Activated CD8-positive, alpha-beta T cell treated with anti-CD3 and anti-CD28 coated beads, Interleukin-2, amount 10 ng/mL, durations not matched to agents 7 days and 5 days (primary cell): ENCODE measurements at places on chromosomes 3 and 15.

GRCh38 chr3:55906896-55907295 lies 419.8 kb upstream of the WNT5A start:
- no peak for DNase-seq
- no peak overlapping the region for H3K4me3 ChIP-seq
- H3K27ac ChIP-seq = no peak overlapping the region
- H3K27me3 ChIP-seq = no peaks in the 10 kb centered on the region
- no peaks in the 10 kb centered on the region for H3K36me3 ChIP-seq

DNA sequence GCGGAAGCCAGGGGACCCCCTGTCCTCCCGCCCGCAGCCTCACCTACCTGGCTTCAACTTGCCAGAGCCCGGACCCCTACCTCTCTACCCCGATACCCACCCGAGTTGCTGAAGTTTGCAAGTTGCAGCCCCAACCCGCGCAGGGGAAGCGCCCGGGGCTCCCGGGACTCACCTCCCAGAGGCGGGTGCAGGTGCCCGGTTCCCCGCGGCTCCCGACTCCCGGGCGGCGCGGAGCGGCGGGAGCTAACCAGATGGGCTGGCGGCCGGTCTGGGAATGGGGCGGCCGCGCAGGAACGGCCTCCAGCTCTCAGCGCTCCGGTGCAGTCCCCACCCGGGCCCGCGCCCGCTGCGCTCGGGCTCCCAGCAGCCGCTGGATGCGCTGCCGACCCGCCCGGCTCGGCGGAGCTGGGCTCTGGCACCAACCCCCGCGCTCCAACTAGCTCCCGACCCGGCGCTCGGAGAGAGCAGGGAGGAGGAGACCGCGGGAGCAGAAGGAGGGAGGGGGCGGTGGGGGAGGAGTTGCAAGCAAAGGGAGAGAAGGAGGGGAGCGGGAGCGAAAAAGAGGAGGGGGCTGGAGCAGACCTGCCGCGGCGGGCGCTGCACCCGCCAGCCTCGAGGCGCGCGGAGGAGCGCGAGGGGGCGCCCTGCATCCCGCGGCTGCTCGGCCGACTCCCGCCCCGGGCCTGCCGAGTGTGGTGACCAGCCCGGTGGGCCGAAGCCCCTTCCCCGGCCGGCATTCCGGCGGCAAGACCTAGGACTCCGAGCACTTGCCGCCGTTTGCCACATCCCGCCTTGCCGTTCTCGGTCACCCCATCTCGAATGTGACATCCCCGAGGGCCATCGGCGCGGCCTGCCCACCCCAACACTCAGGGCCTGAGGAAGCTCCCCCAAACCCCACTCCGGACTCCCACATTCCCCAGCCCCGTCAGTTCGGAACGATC lies at the start of gene SEMA5B:
Gene SEMA5B (minus strand): TSS at position 472 of the 941 bp plus-strand sequence. CDS start 66,500 bp downstream, outside the sequence.
- peaks cover 16% of the 10 kb centered on the region for H3K4me1 ChIP-seq
- H3K27me3 ChIP-seq = peaks cover 65% of the 10 kb centered on the region
- no peak for DNase-seq
- peak within 1 kb of the TSS; percentile 66 for H3K4me3 ChIP-seq
- H3K36me3 ChIP-seq = peaks cover 2% of the 10 kb centered on the region

- H3K27ac ChIP-seq = no peak overlapping the region
- no peaks in the 10 kb centered on the region for H3K4me1 ChIP-seq
- peaks cover 29% of the 10 kb centered on the region for H3K36me3 ChIP-seq
- DNase-seq = no peak
Measured at GRCh38 chr3:188491276-188491687, 337.3 kb downstream of the LPP start.

GRCh38 chr3:187909866-187910265 lies 164.6 kb upstream of the BCL6 start:
- H3K36me3 ChIP-seq = peaks cover 2% of the 10 kb centered on the region
- H3K27ac ChIP-seq = no peak overlapping the region
- peaks cover 38% of the 10 kb centered on the region for H3K4me1 ChIP-seq
- no peak overlapping the region for H3K4me3 ChIP-seq

- no peaks in the 10 kb centered on the region for H3K4me1 ChIP-seq
- H3K4me3 ChIP-seq = no peak overlapping the region
- no peak overlapping the region for H3K27ac ChIP-seq
- DNase-seq = no peak
Measured at GRCh38 chr3:66673293-66673692, 172.5 kb upstream of the LRIG1 start.

- H3K36me3 ChIP-seq = no peaks in the 10 kb centered on the region
- no peak overlapping the region for H3K4me3 ChIP-seq
- no peak for DNase-seq
Measured at GRCh38 chr15:99070208-99070607, 34.7 kb upstream of the SYNM start.

DNA sequence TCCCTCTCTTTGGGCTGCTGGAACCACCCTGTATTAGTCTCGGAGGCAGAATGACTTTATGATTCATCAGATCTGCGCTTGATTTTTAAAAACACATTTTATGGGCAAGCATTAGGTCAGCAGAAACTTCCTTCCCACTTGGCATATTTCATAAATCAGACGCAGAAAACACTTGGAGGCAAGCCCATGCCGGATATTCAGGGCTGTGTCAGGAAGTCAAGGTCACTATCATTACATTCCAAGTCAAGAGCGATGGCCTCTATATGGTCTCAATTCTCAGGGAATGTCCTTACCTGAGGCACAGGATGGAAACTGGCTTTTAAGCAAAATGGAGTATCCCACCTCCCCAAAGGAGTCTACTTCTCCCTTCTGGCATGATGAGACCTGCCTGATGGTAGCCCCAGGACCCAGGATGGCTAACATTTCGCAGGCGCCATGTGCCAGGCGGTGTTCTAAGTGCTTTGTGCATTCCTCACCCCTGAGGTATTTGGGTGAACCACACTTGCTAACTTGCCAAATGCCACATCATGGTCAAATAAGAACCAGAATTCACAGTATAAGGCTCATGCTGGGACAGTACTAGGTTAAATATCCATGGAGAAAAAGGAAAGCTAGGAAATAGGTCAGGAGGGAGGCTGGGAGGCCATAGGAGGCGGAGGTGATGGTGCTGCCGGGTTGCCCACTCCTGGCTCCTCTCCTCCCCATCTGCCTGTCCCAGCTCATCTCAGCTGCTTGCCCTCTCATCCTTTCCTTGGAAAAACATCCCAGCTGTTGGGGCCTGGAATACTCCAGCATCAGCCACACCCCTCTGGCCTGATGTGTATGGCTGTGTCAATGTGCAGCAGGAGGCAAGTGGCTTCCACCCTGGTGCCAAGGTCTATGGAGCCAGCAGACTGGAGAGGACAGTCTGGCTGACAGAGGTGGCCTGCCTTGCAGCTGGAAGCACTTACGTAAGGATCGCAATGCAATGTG lies 18.8 kb downstream of the BCL2L10 start:
- no peaks in the 10 kb centered on the region for H3K4me1 ChIP-seq
- no peak for DNase-seq
- peaks cover 4% of the 10 kb centered on the region for H3K36me3 ChIP-seq
- no peak overlapping the region for H3K27ac ChIP-seq
- H3K4me3 ChIP-seq = no peak overlapping the region
- H3K27me3 ChIP-seq = peaks cover 17% of the 10 kb centered on the region

GRCh38 chr3:119643528-119643927 lies 16.9 kb downstream of the POPDC2 start:
- peaks cover 18% of the 10 kb centered on the region for H3K4me1 ChIP-seq
- no peak overlapping the region for H3K4me3 ChIP-seq
- H3K27me3 ChIP-seq = no peaks in the 10 kb centered on the region
- DNase-seq = no peak
- H3K36me3 ChIP-seq = peaks cover 31% of the 10 kb centered on the region
- H3K27ac ChIP-seq = no peak overlapping the region

GRCh38 chr3:22122567-22122966 lies 371.6 kb upstream of the ZNF385D start:
- no peaks in the 10 kb centered on the region for H3K36me3 ChIP-seq
- H3K4me1 ChIP-seq = no peaks in the 10 kb centered on the region
- no peak overlapping the region for H3K27ac ChIP-seq
- no peaks in the 10 kb centered on the region for H3K27me3 ChIP-seq

DNA sequence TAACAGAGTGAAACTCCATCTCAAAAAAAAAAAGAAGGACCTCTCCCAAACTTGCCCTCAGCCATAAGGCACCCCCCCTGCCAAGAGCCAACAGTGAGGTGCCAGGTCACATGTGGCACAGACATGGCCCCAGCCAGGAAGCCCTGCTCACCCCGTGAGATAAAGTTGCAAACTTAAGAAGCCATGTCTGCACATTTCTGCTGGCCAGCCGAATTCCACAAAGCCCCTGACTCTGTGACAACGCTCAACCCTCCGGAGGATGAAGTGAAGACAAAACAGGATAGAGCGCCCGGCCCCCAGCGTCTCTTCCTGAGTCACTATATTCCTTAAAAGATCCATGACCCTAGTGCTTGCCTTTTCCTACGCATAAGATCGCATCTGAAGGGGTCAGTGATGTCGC lies 188.1 kb downstream of the XXYLT1 start:
- peaks cover 13% of the 10 kb centered on the region for H3K4me1 ChIP-seq
- DNase-seq = no peak

- peaks cover 10% of the 10 kb centered on the region for H3K27me3 ChIP-seq
- no peak overlapping the region for H3K27ac ChIP-seq
Measured at GRCh38 chr15:39588531-39589192, 7.8 kb downstream of the THBS1 start.

DNA sequence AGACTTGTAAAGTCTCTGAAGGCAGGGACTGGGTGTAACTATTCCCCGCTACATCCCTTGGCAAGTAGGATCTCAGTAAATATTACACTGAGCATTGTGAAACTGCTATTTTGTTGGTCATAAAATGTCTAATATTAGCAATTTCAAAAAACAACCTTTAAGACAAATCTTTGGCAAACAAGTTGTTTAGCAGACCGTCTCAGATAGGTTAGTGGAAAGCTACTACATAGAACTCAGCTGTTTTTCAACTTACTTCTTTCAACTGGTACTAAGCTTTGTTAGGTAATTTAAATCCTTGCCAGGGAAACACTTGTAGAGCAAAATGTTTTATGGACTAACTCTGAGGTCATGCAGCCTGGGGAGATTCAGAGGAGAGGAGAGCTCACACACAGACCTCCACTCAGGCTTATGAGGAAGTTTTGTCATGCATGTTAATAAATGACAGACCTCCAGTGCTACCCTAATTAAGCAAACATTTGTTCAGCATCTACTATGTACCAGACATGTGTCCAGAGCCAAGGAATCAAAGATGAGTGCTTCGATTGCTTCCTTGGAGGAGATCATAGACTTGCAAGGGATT lies 61.6 kb upstream of the STAC start:
- H3K27me3 ChIP-seq = no peaks in the 10 kb centered on the region
- DNase-seq = no peak
- H3K4me1 ChIP-seq = no peaks in the 10 kb centered on the region
- no peaks in the 10 kb centered on the region for H3K36me3 ChIP-seq
- H3K27ac ChIP-seq = no peak overlapping the region

GRCh38 chr3:130831719-130832400 lies 62.0 kb upstream of the ATP2C1 start:
- no peak overlapping the region for H3K27ac ChIP-seq
- no peaks in the 10 kb centered on the region for H3K4me1 ChIP-seq
- H3K27me3 ChIP-seq = peaks cover 10% of the 10 kb centered on the region
- no peak overlapping the region for H3K4me3 ChIP-seq

GRCh38 chr3:55576621-55577388 lies 89.7 kb upstream of the WNT5A start:
- DNase-seq = no peak
- H3K27me3 ChIP-seq = no peaks in the 10 kb centered on the region
